ENCODE measurements at places on chromosomes 6 and 20.

DNA sequence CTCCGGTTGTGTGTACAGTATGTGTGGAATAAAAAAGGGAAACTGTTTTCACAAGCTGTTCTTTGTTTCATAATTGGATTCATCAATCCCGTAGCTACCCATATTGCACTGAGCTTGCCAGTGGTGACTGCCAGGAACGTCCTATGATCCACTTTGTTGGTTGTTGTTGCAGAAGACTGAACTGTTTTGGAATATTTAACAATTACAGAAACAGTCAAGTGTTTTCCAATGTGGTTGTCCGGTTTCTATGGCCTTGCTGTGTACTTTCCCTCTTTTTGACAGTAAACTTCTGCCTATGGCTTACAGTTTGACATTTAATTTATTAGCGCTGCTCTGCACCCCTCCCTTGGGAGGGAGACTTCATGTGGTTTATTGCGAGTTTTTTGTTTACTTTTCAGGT lies 141.2 kb downstream of the DTNBP1 start:
- DNase-seq = no peak

DNA sequence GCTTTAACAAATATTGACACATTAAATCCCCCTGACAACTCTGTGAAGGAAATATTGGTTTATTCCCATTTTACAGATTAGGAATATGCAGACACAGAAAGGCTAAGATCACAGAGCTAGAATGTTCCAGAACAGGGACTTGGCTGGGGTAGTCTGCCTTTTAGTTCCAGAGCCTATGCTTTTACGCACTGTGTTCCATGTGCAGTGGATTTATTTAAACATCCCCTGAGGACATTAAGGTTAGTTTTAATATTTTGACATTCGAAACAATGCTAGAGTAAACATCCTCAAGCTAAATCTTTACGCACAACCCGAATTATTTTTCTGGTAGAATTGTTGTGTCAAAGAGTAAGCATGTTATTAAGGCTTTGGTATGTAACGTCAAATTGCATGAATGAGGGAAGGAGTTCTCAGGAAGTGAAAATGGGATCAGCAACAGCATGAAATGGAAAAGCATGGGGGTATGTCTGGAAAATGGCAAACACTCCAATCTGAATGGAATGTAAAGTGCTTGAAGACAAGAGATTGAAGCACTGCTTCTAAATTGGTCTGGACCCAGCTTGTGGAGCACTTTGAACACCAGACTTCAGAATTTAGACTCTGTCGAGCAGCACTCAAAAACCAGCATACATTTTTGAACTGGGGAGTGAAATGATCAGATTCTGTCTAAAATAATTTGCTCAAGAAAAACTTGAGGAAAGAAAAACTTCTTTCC lies 429.9 kb downstream of the CD83 start:
- no peak for DNase-seq

- DNase-seq = peak; percentile 36
Measured at GRCh38 chr6:169289619-169290339, 36.1 kb upstream of the THBS2 start.

DNA sequence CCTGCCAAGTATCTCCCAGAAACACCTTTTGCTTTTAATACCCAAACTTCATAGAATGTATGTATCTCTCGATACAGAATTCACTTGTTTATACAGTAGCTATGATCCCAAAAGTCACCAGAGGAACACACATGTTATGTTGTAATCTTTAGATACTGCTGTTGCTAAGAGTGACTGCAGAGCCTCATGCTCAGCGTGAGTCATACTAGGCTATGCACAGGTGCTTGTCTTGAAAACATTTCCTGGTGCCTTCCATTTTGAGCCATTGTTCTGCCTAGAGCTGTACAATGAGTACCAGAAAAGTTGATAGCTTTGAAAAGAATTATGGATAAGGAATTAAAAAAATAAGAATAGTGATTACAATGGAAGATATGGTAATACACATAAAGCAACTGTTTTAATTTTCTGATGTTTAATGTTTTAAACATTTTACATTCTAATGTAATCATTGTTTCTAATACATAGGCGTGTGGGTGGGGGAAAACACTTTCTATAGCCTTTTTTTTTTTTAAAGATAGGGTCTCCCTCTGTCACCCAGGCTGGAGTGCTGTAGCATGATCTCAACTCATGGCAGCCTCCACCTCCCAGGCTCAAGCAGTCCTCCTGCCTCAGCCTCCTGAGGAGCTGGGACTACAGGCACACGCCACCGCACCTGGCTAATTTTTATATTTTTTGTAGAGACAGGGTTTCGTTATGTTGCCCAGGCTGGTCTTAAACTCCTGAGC lies 79.4 kb downstream of the CD24 start:
- no peak for DNase-seq

DNA sequence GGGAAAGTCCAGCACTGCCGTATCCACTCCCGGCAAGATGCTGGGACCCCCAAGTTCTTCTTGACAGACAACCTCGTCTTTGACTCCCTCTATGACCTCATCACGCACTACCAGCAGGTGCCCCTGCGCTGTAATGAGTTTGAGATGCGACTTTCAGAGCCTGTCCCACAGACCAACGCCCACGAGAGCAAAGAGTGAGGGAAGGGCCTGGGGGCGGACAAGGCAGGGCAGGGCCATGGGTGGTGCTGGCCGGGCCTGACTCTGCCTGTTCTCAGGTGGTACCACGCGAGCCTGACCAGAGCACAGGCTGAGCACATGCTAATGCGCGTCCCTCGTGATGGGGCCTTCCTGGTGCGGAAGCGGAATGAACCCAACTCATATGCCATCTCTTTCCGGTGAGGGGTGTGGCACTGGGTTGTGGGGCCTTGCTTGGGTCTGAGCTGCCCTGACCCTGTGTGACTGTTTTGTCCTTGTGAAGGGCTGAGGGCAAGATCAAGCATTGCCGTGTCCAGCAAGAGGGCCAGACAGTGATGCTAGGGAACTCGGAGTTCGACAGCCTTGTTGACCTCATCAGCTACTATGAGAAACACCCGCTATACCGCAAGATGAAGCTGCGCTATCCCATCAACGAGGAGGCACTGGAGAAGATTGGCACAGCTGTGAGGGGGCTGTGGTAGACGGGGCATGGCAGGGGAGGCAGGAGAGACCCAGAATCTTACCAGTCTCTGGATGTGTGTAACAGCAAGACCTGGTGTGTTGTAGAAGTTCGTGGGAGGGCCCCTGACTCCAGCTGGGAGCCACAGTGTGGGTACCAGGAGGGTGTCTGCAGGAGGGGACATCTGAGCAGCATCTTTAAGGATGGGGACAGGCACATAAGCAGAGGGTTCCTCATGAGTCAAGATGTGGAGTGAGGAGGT lies 29.1 kb downstream of the PLCG1 start:
- no peak for DNase-seq

GRCh38 chr20:1465470-1466210 lies 1.0 kb downstream of the NSFL1C start:
- no peak for DNase-seq

Data from brain microvascular endothelial cell (primary cell).